ENCODE measurements at places on chromosomes 4 and X.

DNA sequence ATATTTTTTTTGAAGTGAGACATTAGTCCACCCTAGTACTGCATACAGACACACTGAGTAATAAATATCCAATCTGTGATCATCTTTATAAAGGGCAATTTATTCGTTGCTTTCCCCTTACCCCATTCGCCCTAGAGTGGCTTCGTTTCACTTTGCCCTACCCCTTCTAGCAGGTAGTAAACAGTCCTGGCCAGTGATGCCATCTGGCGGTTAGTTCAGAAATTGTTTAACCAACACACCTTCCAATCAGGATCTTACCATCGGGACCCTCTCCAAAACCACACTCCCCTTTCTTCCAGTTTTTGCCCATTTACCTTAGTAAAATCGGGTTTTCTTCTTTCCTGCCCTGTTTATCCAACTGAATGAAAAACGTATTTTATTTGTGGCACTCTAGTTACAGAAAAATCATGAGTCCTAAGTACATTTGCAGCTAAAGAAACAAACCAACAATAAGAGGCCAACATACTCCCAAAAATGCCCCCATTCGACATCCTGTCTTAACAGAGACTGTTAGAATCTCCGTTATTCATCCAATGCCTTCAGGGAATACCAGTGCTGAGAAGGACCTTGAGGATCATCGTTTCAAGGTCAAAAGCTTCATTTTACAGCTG lies 2.2 kb downstream of the PPA2 start:
- DNase-seq: peak; percentile 87

DNA sequence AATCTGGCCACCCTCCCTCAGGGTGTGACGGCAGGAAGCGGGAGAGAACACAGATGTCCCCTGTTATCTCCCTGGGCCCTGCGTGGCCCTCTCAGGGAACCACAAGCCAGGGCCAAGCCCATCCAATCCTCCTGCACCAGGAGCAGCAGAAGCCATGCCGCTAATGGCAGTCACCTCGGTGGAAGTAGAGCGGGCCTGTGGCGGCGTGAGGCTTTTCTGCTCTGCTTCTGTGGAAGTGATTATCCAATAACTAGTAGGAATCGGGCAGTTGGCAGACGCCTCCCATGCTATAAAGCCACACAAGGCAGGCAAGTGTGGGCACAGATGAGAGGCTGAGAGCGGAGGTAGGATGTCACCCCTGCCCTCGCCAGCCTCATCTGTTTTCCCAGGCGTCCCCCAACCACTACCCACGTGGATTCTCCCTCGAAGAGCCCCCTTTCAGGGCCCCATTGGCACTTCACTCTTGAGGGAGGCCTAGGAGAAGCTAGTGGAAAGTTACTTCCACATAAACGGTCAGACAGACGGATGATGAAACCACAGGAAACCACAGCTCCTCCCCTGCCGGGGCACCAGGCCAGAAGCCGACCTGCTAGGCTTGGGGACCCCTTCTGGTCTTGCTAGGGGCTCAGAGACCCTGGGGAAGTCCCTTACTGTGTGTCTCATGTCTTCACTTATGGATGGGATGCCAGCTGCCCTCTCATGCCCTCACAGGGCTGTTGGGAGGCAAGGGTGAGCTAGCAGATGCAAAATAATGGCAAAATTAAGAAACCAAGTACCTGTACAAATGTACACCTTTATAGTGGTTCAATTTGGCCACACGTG lies 18.8 kb upstream of the TMSB4X start:
- peak; percentile 90 for DNase-seq

GRCh38 chr4:82469791-82470345 lies 39.5 kb downstream of the ENOPH1 start:
- no peak for DNase-seq

- DNase-seq: peak; percentile 73
Measured at GRCh38 chrX:12791257-12792228, at the start of gene PRPS2. Gene PRPS2, plus strand, starts transcription at chrX:12791412. Its CDS starts 86 bp downstream, at chrX:12791498.

- DNase-seq: no peak
Measured at GRCh38 chr4:141352909-141353525, 132.3 kb downstream of the ZNF330 start.

DNA sequence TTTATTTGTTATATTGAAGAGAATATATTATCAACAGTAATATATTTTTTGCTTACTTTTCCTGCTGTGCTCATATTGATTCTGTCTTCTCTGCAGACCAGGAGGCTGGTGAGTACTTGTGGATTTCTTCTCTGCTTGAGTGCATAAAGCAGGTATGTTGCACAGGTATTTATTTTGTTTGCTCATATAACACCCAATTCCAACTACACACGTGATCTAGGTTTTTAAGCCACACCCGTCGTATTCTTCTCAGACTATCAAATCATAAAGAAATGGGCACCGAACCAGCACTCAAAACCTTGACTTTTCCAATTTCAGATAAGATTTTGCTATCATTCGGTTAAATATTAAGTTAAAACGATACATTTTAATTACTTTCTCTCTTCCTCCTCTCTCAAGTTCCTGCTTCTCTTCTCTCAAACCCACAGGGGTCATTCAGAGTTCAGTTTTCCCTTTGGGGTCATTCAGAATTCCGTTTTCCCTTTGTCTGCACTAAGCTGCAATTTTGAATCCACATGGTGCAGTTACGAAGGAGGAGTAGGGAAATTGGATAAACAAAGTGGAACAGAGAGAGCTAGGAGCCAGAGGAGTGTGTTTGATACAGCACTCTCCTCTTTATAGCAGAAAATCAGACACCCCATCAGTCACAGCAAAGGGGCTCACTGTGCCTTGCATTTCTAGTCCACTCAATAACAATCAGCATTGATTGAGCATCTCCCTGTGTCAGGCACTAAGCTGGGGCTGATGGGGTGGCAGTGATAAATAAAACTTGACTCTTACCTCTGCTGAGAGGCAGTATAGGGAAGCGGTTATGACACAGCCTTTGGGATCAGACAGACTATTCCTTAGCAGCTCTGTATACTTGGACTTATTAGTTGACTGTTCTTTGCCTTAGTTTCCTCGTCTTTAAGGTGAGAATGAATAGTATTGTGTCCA lies at the start of gene ADH1C:
ADH1C (minus strand) TSS at position 145 of the 936 bp plus-strand sequence; CDS start at position 74, 71 bp downstream.
- DNase-seq: no peak

- no peak for DNase-seq
Measured at GRCh38 chrX:9335251-9335650, 129.6 kb upstream of the TBL1X start.

DNA sequence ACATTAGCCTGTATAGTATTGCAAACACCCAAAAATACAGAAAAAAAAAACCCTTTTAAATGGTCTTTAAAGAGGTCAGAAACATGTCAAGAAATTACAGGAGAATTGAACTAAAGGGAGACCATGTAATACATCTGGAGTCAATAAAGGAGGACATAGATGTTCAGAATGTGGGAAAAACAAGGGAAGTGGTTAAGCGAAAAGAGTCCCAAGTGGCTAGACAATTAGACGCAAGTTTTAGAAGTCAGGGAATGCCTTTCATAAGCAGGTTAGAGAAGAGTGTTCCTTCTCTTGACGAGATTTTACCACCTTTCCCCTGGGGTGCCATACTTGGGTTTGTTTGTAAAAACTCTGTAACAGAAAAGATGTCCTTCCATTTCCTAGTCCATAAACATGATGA lies 7.8 kb downstream of the LNX1 start:
- DNase-seq: no peak

DNA sequence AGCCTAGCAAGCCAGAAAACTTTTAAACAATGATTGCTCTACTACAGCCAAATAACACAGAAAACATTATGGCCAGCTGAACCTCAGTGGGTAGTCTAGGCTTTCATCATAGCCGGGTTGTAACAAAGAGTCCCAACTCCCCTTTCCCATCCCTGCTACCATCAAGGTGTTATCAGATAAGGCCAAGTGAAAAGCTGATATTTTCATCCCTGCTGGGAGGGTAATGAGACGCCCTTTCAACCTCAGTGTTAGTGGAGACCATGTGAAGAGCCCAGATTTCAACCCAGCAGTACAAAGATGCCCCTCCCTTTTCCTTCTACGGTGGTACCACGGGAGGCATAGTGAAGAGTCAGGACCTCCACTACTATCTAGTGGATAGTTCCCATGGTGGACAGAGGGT lies 433.7 kb downstream of the GPM6A start:
- DNase-seq: no peak

DNA sequence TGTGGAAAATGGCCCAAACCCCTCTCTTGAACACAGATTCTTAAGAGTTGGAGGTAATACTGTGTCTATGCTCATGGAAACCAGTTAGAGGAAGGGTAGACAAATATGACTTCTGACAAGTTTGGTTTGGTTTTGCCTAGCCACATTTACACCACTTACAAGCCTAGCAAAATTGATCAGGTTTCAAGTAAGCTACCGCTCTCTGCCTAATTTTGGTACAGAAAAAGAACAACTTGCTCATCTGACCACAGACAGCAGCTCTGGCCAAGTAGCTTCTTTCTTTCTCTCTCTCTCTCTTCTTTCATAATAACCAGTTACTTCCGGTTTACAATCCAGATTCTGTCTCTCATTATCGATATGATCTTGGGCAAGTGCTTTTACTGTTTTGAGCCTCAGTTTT lies 260.0 kb downstream of the GLUD2 start:
- peak; percentile 86 for DNase-seq

DNA sequence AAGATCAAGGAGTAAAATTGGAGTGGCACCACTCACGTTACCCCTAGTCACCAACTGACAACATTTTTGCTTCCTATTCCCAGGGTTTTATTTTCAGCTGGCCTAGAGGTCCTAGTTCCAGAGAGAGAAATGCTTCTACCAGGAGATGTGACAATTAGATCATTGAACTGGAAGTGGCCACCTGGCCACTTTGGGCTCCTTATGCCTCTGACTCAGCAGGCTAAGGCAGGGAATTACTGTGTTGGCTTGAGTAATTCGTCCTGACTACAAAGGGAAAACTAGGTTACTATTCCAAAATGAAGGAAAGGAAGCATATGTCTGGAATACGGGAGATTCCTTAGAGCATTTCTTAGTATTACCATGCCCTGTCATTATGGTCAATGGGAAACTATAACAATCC lies 831.6 kb upstream of the NDST4 start:
- no peak for DNase-seq

DNA sequence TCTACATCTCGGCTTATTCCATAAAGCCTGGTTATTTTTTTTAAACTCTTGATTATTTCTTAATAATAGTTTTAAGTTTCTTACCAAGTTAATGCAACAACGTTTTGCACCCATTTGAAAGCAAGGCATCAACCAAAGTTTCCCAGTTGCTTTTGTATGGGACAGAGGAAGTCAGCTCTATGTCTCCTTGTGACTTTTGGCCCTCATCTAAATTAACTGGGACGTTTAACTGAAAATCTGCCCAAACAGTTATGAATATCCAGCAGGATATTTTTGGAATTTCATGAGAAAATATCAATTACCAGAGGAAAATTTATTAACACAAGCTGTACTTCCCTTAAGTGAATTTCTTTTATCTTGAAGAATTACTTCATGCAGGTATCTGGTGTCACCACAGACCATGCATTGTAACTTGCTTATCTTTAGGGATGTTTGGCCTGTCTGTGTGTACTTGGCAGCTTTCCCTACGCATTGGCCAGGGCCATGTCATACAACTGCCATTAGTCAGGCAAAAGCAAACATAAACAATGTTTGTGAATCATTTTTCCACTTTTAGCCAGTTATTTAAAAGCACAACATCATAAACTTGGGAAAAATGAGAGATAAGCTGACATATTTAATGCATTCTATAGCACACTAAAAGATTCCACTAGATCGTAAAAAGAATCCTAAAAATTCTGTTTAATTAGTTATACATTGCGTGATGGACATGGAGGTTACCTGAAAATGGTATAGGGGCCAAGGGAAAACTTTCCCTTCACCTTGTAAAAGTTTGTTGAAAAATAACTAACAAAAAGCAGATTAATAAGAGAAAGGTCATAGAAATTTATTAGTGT lies 101.4 kb upstream of the PDE5A start:
- DNase-seq: no peak

DNA sequence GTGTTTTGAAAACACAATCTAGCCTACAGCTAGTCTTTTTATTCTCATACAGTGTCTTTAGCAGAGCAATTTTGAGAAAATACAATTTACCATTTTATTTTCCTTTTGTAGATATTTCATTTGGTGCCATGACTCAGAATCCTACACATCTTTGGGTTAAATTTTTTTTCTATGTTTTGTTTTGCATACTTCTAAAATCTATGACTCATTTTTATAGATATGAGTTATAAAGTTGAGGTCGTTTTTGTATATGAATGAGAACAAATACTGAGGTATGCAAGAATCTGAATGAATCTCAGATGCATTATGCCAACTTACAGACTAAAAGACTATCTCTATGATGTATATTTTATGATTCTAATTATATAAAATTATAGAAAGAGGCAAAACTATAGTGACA lies 206.5 kb upstream of the ANXA10 start:
- no peak for DNase-seq

DNA sequence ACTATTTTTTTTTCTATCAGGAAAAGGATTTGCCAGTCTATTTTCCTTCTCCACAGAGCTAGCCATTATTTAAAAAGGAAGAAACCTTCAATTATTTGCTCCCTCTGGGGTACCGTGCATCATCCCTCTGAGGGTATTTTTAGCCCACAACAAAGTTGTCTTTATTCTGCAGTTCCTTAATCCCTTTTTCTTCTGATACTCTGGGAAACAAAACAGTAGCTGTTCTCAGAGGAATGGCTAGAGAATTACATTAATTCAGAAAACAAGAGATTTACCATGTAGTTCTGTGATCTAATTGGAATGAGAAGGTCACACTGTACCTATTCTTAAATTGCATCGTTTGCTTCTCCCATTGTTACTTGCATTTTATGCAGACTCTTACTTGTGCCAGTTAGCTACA lies 1056.7 kb downstream of the STIM2 start:
- DNase-seq: no peak

GRCh38 chr4:169259271-169259670 lies 11.5 kb downstream of the SH3RF1 start:
- DNase-seq: no peak

DNA sequence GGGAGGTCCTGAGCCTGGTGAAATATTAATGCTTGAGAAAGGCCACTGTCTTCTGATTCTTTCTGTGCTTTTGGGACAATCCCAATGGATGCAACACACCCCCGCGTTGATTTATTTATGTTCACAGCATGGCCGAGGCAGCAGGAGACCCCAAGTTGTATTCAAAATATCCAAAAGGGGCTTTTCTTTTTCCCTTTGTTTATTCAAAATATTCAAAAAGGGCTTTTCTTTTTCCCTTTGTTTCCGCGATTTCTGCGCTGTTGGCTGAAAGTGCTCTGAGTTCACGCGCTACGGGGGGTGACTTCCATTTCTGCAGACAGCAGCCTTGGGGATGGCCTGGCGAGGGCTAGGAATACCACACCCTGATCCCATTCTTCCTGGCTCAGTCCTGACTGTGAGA lies 59.5 kb upstream of the PPP2R3B start:
- no peak for DNase-seq

- DNase-seq: no peak
Measured at GRCh38 chr4:185743722-185744487, 68.1 kb downstream of the SORBS2 start.
